ENCODE measurements at places on chromosomes 7 and 10. TPM values are rescaled to one million over a fixed set of nuclear protein-coding genes. Genes with fewer than 3 reads are reported as not detected.

The INHBA gene
- polyA plus RNA-seq = not detected

The FANK1 gene
- not detected for polyA plus RNA-seq

The BLNK gene
- polyA plus RNA-seq = 217 TPM

The SPDYE2 gene
- polyA plus RNA-seq = 1.2 TPM

The MIOS gene
- 38.8 TPM for polyA plus RNA-seq

The ITPRID1 gene
- not detected for polyA plus RNA-seq

Measured in IgD-negative memory B cell (primary cell).